Cardiac muscle cell (in vitro differentiated cells and primary cell): ENCODE measurements at places on chromosomes 6 and 20. TPM values are rescaled to one million over a fixed set of nuclear protein-coding genes. Genes with fewer than 3 reads are reported as not detected.

PAK5 gene
- 0.06 and 0.11 TPM in 2 replicates for total RNA-seq

NECAB3 gene
- total RNA-seq, result 185 and 187 TPM in 2 replicates

GRCh38 chr20:24581443-24582170 lies 112.2 kb downstream of the SYNDIG1 start:
- no peaks in the 10 kb centered on the region for H3K27me3 ChIP-seq
- H3K36me3 ChIP-seq, result no peaks in the 10 kb centered on the region
- no peak overlapping the region for H3K4me3 ChIP-seq
- no peak overlapping the region for H3K27ac ChIP-seq
- H3K4me1 ChIP-seq, result no peaks in the 10 kb centered on the region

DNA sequence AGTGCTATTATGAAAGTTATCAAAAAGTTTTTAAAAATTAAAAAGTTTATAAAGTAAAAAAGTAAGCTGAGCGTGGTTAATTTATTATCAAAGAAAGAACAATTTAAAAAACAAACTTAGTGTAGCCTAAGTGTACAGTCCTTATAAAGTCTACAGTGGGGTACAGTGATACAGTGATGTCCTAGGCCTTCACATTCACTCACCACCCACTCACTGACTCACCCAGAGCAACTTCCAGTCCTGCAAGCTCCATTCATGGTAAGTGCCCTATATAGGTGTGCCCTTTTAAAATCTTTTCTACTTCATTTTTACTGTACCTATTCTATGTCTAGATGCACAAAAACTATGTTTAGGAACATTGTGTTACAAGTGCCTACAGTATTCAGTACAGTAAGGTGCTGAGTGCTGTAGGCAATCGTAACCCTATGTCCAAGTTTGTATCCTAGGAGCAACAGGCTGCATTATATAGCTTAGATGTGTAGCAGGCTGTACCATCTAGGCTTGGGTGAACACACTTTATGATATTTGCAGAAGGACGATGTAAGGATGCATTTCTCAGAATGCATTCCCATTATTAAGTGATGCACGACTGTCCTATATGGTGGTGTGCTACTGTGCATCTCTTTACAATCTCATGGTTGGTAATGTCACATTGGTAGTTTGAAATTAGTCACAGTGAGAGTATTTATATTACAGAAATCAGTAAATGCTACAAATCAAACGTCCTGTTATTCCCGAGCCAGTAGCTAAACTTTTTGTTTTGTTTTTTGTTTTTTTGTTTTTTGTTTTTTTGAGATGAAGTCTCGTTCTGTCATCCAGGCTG lies 158.3 kb downstream of the GMPR start:
- H3K4me1 ChIP-seq, result peaks cover 3% of the 10 kb centered on the region
- no peak for DNase-seq
- no peak overlapping the region for H3K4me3 ChIP-seq
- H3K27ac ChIP-seq, result no peak overlapping the region

SIGLEC1 gene
- not detected in 2 replicates for total RNA-seq

DNA sequence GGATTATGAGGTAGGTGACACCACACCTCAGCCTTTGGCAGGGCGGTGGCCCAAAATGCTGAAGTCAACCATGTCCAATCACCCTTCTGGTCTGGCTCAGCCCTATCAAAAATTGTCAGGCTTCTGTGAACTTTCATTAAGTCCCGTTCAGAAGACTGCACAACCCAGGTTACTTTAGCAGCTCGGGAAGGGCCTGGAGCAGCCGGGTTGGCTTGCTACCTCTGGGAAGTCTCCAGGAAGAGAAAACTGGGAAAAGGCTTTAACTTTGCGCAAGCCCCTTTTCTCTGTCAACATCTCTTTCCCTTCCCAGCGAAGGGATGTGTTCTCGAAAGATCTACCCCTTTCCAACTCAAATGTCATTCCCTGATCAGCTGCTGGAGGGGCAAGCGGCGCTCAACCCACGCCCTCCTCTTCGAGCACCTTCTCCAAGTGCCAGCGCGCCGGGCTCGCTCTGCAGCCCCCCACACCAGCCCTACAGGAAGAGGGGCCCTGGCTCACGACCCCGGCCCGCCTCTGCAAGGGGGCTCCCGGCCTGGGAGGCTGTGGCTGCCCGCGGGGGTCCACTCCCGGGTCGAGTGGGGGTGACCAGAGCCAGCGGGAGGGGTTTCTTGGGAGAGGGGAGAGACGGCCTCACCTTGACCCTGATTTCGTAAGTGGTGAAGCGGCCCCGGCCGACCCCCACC lies 573 bp downstream of the SNX3 start:
- H3K36me3 ChIP-seq, result no peaks in the 10 kb centered on the region
- peak overlapping the region; percentile 89 for H3K27ac ChIP-seq
- no peaks in the 10 kb centered on the region for H3K27me3 ChIP-seq
- H3K4me1 ChIP-seq, result peaks cover 16% of the 10 kb centered on the region

DNA sequence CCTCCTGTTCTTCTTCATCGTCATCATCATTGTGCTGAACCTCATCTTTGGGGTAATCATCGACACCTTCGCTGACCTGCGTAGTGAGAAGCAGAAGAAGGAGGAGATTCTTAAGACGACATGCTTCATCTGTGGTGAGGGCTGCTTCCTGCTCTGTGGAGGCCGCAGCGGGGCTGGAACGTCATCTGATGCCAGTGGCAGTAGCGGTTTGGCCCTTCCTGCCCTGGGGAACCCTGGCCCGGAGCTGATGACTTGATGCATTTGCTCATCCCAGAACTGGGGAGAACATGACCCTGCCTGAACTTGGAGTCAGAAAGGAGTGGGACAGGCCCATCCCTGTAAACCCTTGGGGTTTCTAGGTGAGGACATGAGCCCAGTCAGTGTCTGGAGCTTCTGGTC lies 18.7 kb downstream of the UQCC2 start:
- no peaks in the 10 kb centered on the region for H3K27me3 ChIP-seq
- H3K27ac ChIP-seq, result peak overlapping the region; percentile 91
- no peaks in the 10 kb centered on the region for H3K36me3 ChIP-seq

DNA sequence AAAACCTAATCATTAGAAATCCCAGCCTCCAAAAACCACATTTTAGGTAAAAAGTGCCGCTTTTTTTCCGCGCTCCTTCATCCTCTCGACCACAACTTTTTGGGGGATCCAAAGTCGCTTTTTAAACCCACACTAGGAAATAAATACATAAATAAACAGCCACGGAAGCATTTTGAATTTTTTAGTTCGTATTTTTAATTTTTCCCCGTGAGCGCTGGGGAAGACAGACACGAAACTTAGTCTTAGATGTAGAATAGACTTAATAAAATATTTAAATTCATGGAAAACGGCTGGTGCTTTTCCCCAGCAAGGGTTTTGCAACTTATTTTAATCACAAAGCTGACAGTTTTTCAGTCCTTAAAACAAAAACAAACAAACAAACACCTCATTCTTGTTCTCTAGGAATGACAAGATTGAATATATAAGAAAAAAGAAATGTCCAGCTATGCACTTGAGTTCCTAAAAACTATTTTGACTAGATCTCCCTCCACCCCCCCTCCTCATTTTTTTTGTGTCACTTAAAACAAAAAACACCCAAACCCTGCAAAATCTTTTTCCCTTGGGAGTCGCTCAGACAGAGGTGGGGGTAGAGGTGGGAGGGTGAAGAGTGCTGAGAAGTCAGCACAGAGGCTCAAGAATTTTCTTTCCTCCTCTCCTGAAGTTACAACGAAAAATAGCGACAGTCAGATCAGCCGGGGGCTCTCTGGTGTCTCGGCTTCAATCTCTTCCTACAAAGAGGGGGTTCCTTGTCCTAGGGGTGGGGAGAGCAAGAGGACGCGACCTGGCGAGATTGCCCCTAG lies 43.4 kb upstream of the SUPT3H start:
- peaks cover 93% of the 10 kb centered on the region for H3K27me3 ChIP-seq
- H3K4me3 ChIP-seq, result peak overlapping the region; percentile 48
- DNase-seq, result no peak

- H3K4me3 ChIP-seq, result no peak overlapping the region
- peaks cover 12% of the 10 kb centered on the region for H3K4me1 ChIP-seq
- H3K27ac ChIP-seq, result peak overlapping the region; percentile 73
Observed at GRCh38 chr20:34251619-34252018, 10.4 kb downstream of the ASIP start.

GRCh38 chr6:152380993-152381898 lies 255.9 kb downstream of the SYNE1 start:
- peak; percentile 88 for DNase-seq
- peaks cover 25% of the 10 kb centered on the region for H3K4me1 ChIP-seq
- peaks cover 2% of the 10 kb centered on the region for H3K36me3 ChIP-seq
- H3K27ac ChIP-seq, result peak overlapping the region; percentile 95

DNA sequence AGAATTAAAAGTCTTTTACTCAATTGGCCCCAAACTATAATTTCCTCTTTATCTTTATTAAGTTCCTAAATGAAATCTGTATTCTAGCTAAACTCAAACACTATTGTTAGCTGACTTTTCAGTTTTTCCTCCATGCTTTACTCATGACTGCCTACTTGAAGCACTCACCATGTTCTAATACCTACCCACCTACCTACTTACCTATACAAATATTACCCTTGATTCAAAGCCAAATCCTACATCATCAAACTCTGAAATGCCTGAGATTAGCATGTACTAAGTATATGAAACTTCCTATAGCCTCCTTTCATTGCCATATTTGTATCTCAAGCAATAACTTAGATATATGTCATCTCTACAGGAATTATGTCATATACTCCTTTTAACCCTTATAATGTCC lies 259.7 kb downstream of the HDGFL1 start:
- no peaks in the 10 kb centered on the region for H3K27me3 ChIP-seq
- peaks cover 12% of the 10 kb centered on the region for H3K4me1 ChIP-seq
- no peak for DNase-seq
- no peaks in the 10 kb centered on the region for H3K36me3 ChIP-seq
- H3K27ac ChIP-seq, result no peak overlapping the region

NHLRC1 gene
- 2.0 and 3.1 TPM in 2 replicates for total RNA-seq

GRCh38 chr6:144769142-144769541 lies 484.0 kb downstream of the UTRN start:
- H3K27me3 ChIP-seq, result no peaks in the 10 kb centered on the region
- H3K36me3 ChIP-seq, result peaks cover 6% of the 10 kb centered on the region
- no peak for DNase-seq
- H3K4me1 ChIP-seq, result peaks cover 11% of the 10 kb centered on the region
- H3K4me3 ChIP-seq, result no peak overlapping the region
- H3K27ac ChIP-seq, result no peak overlapping the region

RNF39 gene
- not detected in 2 replicates for total RNA-seq

HAO1 gene
- total RNA-seq, result not detected in 2 replicates

SLC35D3 gene
- 0.74 and 2.4 TPM in 2 replicates for total RNA-seq

DEFB132 gene
- not detected in 2 replicates for total RNA-seq

- peaks cover 20% of the 10 kb centered on the region for H3K27me3 ChIP-seq
- DNase-seq, result peak; percentile 88
- H3K4me3 ChIP-seq, result peak overlapping the region; percentile 40
Observed at GRCh38 chr6:27188885-27189418, 58.5 kb upstream of the PRSS16 start.

MYCT1 gene
- total RNA-seq, result 0.21 TPM in 1 of 2 replicates, not detected in the other

COL11A2 gene
- 70.6 and 94.6 TPM in 2 replicates for total RNA-seq

GRCh38 chr6:5088780-5089179 lies 3.6 kb downstream of the PPP1R3G start:
- H3K36me3 ChIP-seq, result no peaks in the 10 kb centered on the region
- DNase-seq, result no peak
- H3K4me1 ChIP-seq, result peaks cover 13% of the 10 kb centered on the region
- no peak overlapping the region for H3K27ac ChIP-seq
- H3K27me3 ChIP-seq, result peaks cover 32% of the 10 kb centered on the region

- no peak overlapping the region for H3K27ac ChIP-seq
- H3K4me3 ChIP-seq, result no peak overlapping the region
- H3K36me3 ChIP-seq, result no peaks in the 10 kb centered on the region
- no peaks in the 10 kb centered on the region for H3K4me1 ChIP-seq
Observed at GRCh38 chr20:10475225-10475624, 40.1 kb downstream of the SLX4IP start.

- H3K36me3 ChIP-seq, result no peaks in the 10 kb centered on the region
- no peak overlapping the region for H3K4me3 ChIP-seq
- H3K4me1 ChIP-seq, result peaks cover 40% of the 10 kb centered on the region
- no peak overlapping the region for H3K27ac ChIP-seq
- no peaks in the 10 kb centered on the region for H3K27me3 ChIP-seq
Observed at GRCh38 chr6:7172649-7173048, 64.9 kb downstream of the RREB1 start.

SPINT4 gene
- not detected in 2 replicates for total RNA-seq

NKX2-2 gene
- total RNA-seq, result not detected in 2 replicates

DNA sequence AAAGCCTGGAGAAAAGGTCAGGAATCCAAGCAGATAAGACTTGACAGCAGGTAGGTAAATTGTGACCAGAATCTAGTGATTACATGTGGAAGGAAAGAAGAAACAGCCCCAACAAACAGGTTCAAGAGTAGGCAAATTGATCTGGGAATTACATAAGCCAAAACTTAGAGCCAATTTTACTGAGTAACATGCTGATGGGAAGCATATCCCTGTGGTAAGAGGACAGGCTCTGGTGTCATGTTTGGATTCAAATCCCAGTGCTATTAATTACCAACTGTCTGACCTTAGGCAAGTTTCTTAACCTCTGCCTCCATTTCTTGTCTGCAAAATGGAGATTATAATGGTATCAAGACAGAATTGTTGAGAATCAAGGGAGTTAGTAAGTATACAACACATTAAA lies 20.4 kb downstream of the MCM9 start:
- H3K4me3 ChIP-seq, result no peak overlapping the region
- peaks cover 38% of the 10 kb centered on the region for H3K36me3 ChIP-seq
- no peak for DNase-seq
- H3K27ac ChIP-seq, result no peak overlapping the region
- H3K4me1 ChIP-seq, result no peaks in the 10 kb centered on the region
